HS-27A (cell line): ENCODE measurements at places on chromosomes 11 and 22.

DNA sequence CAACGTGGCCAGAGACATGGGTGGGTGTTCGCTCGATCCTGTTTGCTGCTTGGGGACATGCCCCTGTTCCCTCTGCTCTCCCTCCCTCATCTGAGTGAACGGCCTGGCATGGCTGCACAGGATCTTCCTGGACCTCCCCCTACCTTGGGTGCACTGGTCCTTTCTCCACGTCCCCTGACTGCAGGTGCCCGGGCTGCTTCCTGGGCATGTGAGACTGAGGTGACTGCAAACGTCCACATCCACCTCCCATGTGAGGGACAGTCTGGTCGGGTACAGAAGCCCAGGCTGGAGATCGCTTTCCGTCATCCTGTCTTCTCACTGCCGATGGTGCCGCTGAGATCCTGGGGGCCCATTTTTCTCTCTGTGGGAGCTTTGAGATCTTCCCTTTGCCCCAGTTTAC lies 11.8 kb downstream of the SULT4A1 start:
- DNase-seq = no peak

GRCh38 chr22:29755889-29756288 lies 10.9 kb downstream of the ZMAT5 start:
- DNase-seq = no peak

DNA sequence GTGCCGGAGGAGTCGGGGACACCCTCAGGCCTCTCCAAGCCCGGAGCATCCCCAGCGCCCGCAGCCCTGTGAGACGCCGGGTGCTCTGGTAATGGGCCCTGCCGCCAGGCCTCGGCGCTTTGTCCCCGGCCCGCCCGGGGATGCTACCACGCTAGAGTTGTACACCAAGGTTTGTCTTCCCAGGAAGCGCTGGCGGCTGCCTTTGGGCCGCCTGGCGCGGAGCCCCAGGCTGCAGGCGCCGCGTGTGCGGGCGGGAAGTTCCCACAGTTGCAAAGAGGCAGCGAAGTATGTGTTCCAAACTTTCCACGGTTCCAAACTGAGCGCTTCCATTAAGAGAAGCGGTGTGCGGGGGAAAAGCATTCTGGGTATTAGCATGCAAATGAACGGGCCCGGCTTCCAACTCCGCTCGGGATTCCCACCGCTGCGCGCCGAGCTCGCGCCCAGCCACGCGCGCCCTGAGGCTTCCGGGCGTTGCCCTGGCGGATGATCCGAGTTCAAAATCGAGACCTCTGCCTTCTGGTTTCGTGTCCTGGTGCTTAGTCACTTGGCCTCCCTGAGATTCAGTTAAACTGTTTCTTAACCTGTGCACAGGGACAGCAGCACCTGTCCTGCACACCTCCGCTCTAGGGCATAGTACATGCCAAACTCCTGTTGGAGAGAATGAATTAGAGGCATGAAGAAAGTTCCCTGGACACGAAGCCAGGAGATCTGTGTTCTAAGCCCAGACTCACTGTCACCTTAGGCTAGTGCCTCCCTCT lies 1.3 kb upstream of the PATZ1 start:
- DNase-seq = peak; percentile 15

DNA sequence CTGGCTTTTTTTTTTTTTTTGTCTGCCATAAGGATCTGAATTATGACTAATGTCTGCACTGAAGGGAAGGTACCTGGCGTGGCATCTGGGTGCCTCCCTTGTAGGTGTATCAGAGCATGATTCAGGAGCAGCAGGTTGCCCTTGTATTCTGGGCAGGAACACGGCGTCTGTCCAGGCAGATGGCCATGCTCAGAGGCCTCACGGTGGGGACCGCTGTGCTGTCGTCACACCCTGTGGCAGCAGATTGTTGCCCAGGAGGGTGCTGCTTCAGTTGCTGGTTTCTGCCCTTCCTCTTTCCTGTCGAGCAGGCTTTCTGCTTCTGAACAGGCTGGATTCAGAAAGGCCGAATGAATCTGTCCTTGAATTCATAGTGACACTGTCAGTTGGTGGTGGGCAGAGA lies 11.0 kb downstream of the ZNRF3 start:
- no peak for DNase-seq

DNA sequence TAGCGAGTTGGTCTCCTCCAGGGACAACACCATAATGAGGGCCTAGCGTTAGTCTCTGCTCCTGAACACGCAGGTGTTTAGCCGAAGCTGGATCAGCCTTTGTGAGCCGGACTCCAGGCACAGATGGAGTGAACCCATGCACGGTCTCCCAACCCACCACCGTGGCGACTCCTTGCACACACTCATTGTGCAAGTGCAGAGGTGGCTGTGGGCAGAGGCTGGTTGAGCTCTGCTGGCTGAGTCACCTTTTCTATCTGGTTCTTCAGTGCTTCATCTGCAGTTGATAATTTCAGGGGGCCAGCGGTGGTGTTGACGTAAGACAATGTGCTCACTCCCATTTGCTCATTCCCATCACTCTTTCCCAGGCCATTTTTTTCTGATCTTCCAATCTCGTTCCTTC lies 72.1 kb upstream of the SLC22A12 start:
- no peak for DNase-seq

GRCh38 chr11:22957786-22958185 lies 97.5 kb upstream of the CCDC179 start:
- DNase-seq = no peak

GRCh38 chr11:57491371-57492061 lies 24.0 kb downstream of the SLC43A1 start:
- DNase-seq = no peak

- no peak for DNase-seq
Observed at GRCh38 chr22:27810609-27811151, 9.1 kb upstream of the MN1 start.

DNA sequence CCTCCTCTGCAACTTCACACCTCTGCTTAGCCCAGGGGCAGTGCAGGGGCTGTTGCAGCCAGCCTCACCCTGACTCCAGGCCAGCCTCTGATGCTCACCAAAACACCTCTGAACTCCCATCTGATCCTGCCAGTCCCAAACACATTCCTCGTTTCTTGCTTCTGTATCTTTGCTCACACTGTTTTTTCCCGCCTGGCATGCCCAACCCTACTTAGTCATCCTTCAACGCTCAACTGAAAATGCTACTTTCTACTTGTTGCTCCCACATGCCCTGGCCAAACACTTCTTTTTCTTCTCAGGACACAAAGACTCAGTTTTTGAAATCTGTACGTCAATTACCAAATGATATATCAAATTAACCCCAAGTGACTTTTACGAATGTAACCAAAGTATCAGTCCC lies 140.8 kb upstream of the ZBED5 start:
- no peak for DNase-seq

DNA sequence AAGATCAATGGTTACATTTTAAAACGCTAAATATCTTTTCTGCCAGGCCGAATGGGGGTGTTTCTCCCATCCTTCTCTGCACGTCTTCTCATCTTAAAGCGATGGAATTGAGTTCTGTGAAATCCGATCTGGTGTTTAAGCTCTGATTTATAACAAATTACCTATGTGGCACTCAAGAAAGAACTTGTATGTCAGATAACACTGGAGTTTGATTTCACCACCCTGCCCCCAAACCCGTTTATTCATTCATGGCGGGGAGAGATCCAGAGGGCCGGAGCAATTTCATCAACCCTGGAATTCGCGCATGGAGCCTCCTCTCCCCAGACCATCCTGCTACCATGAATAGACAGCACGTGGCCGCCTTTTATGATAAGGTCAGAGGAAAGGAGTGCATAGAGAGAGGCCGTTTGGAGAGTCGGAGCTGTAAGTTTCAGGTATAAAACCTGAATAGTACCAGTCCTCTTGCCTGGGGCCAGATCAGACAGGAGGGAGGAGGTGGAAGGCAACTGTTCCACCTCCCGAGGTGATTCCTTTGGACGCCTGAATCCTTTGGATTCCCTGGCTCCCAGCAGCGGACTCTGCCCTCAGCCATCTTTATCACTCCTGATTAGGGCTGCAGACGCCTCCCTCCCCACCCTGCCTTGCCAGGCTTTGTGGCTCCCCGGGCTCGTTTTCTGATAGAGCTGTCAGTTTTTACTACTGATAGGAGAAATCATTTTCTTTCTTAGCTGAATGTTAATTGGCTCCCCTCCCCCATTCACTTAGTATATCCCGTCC lies 27.3 kb upstream of the NFAM1 start:
- DNase-seq = no peak

DNA sequence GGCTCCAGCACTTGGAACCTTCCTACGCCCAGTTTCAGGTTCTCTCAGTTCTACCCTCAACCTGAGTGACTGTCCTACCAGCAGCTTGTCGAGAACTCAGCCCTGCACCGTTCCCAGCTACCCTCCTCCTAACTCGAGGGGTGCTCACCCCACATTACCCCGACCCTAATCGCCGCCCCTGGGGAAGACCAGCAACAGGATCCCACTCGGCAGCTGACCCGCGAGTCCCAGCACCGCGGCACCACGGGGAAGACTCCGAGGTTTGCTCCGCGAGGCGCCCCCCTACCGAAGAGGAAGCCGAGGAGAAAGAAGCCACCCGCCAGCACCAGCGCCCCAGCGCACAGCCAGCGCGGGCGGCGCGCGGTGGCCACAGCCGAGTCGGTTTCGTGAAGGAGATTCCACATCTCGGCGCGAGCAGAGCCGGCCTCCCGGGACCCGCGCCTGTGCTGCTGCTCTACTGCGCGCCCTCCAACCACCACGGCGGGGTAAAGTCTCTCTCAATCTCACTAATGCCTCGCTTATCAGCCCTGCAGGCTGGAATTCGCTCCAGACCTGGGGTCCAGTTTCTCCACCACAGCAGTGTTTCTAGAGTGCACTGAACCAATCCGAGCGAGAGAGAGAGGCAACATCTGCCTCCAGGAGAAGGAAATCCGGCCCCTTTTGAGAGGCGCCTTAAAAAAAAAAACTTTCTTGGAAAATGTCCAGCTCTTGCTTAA lies at the start of gene FOLH1:
TSS of gene FOLH1 (minus strand) at position 597 of the 716 bp plus-strand sequence. CDS start at position 404, 193 bp downstream.
- no peak for DNase-seq

DNA sequence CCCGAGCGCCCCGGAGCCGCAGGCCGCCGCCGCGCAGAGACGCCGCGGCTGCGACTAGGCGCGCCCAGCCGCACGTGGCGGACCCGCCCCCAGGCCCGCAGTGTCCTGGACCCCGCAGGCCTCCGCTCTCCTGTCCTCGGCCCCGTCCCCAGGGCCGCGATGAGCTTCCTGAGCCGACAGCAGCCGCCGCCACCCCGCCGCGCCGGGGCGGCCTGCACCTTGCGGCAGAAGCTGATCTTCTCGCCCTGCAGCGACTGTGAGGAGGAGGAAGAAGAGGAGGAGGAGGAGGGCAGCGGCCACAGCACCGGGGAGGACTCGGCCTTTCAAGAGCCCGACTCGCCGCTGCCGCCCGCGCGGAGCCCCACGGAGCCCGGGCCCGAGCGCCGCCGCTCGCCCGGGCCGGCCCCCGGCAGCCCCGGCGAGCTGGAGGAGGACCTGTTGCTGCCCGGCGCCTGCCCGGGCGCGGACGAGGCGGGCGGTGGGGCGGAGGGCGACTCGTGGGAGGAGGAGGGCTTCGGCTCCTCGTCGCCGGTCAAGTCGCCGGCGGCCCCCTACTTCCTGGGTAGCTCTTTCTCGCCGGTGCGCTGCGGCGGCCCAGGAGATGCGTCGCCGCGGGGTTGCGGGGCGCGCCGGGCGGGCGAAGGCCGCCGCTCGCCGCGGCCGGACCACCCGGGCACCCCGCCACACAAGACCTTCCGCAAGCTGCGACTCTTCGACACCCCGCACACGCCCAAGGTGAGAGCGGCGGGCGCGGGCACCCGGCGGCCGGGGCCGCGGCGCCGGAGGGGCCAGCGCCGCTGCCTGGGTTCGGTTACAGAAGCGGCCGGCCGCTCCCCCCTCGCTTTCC lies 528 bp downstream of the WEE1 start:
- no peak for DNase-seq

GRCh38 chr11:46333394-46333947 lies 13.8 kb upstream of the DGKZ start:
- DNase-seq = no peak

GRCh38 chr11:102495161-102496042 lies 35.1 kb downstream of the MMP7 start:
- peak; percentile 39 for DNase-seq

DNA sequence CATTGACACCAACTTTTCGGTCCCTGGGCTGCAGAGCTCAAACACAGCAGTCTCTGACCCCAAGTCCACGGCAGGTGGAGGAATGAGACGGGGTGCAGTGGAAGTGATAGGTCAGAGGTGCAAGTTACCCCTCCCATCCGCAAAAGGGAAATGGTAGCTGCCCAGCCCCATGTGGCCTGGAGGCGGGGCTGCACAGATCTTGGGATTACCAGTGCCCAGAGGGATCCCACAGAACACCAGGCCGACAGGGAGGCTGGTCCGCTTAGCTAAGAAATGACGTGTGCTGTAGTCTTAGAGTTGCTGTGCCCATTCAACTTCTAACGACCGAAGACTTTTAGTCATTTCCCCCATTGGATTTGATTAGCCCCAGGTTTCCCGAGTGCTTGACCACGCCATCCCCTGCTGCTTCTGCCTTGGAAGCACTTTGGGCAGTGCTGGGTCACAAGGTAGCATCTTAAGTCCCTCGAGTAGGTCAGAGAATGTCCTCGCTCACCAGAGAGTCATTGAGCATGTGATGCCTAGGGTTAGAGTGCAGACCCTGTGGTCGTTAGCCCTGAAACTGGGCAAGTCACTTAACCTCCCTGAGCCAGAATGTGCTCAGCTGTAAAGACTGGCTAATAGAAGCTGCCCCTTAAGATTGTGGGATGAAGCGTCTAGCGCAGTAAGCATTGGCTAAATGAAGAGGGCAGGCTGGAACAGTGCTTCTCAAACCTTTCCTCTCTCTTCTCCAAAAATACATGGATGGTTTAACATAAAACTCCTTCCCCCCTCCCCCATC lies 4.2 kb downstream of the PTGDR2 start:
- no peak for DNase-seq

DNA sequence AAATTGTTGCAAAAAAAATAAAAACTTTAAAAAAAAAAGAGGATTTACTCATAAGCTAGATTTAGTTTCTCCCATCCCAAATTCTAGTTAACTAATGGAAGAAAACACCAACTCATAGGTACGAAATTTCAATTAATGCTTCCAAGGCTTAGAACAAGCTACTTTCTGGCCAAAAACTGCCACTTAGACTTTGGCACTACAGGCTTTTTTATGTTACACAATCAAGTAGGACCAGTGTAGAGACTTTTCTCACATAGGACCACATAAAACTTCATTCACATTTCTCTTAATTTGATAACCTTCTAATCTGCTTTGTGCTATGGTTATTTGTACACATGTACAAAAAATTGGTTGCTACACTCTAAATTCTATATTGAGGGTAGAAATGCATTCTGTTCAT lies 3.1 kb downstream of the ST13 start:
- DNase-seq = no peak

GRCh38 chr11:59426361-59427067 lies at the start of gene OR5A2:
TSS of gene OR5A2 (minus strand) at chr11:59426413. CDS start at chr11:59422953, 3,460 bp downstream.
- DNase-seq = no peak

DNA sequence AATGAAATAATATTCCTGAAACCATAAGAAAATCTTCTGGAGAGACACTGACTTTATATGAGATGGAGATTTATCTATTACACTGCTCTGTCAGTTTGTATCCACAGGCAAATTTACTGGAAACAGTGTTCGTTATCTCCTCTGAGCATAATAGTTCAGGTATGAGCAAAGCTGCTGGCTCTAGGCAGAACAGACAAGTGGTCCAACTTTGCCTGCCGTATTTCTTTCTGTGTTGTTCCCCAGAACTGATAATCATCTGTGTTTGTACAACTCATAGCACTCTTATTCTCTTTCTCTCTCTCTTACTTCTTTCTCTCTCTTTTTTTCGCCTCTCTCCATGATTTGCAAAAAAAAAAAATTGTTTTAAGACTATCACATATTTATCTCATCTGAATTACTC lies 623.8 kb upstream of the CHORDC1 start:
- DNase-seq = no peak
